Epithelial cell of alveolus of lung (primary cell): ENCODE measurements at places on chromosomes 6 and 20. TPM values are rescaled to one million over a fixed set of nuclear protein-coding genes. Genes with fewer than 3 reads are reported as not detected.

The SLC35F1 gene
- under 0.01 TPM in 1 of 2 replicates, not detected in the other for total RNA-seq

The RGS19 gene
- total RNA-seq, result 9.5 and 14.1 TPM in 2 replicates

The DDX27 gene
- total RNA-seq, result 18.6 and 29.4 TPM in 2 replicates

The OR2J3 gene
- not detected in 2 replicates for total RNA-seq

The C6orf15 gene
- 0.65 TPM in 1 of 2 replicates, not detected in the other for total RNA-seq

The LPA gene
- total RNA-seq, result not detected in 2 replicates

The RAET1L gene
- total RNA-seq, result not detected in 2 replicates

The F13A1 gene
- 0.32 TPM in 1 of 2 replicates, not detected in the other for total RNA-seq

The LHFPL5 gene
- not detected in 2 replicates for total RNA-seq

The SLC22A1 gene
- total RNA-seq, result not detected in 2 replicates

The GGTLC1 gene
- not detected in 2 replicates for total RNA-seq

The POPDC3 gene
- 12.4 and 39.7 TPM in 2 replicates for total RNA-seq

The SSTR4 gene
- not detected in 2 replicates for total RNA-seq

The SIRT5 gene
- total RNA-seq, result 7.8 and 9.9 TPM in 2 replicates

The RSPH4A gene
- total RNA-seq, result 0.40 TPM in 1 of 2 replicates, not detected in the other

The TCP11 gene
- total RNA-seq, result not detected in 2 replicates

The PXDC1 gene
- total RNA-seq, result 31.9 and 49.4 TPM in 2 replicates

The AKAP12 gene
- total RNA-seq, result 70.9 and 129 TPM in 2 replicates

The HLA-DMA gene
- total RNA-seq, result 1.0 and 9.3 TPM in 2 replicates

The RIMS1 gene
- 0.16 and 0.91 TPM in 2 replicates for total RNA-seq

The RWDD2A gene
- total RNA-seq, result 2.5 and 6.2 TPM in 2 replicates

The PLCB4 gene
- total RNA-seq, result 0.16 and 1.7 TPM in 2 replicates

The LINC00237 gene
- not detected in 2 replicates for total RNA-seq

The PPP1R16B gene
- total RNA-seq, result 0.39 and 0.56 TPM in 2 replicates

The HRH3 gene
- not detected in 2 replicates for total RNA-seq

The YTHDF1 gene
- 25.1 and 38.6 TPM in 2 replicates for total RNA-seq

The EPB41L2 gene
- total RNA-seq, result 40.9 and 53.7 TPM in 2 replicates

The OOEP gene
- total RNA-seq, result 0.78 TPM in 1 of 2 replicates, not detected in the other

The UNC5CL gene
- 0.13 and 0.32 TPM in 2 replicates for total RNA-seq

The PTCHD4 gene
- total RNA-seq, result 2.5 and 2.6 TPM in 2 replicates

The MMS22L gene
- total RNA-seq, result 12.3 and 19.1 TPM in 2 replicates

The CSTF1 gene
- total RNA-seq, result 26.8 and 40.8 TPM in 2 replicates

The PMEPA1 gene
- 16.0 and 16.4 TPM in 2 replicates for total RNA-seq

The OR2B6 gene
- not detected in 2 replicates for total RNA-seq

The IL22RA2 gene
- not detected in 2 replicates for total RNA-seq

The SLC17A3 gene
- total RNA-seq, result not detected in 2 replicates

The UQCC2 gene
- total RNA-seq, result 18.8 and 65.6 TPM in 2 replicates

The CTCFL gene
- not detected in 2 replicates for total RNA-seq

The POM121L2 gene
- total RNA-seq, result not detected in 2 replicates

The JAG1 gene
- 12.5 and 16.3 TPM in 2 replicates for total RNA-seq

The RGS17 gene
- 12.4 and 14.4 TPM in 2 replicates for total RNA-seq

The MCM8 gene
- total RNA-seq, result 4.2 and 7.9 TPM in 2 replicates

The HCRTR2 gene
- not detected in 2 replicates for total RNA-seq
